ENCODE measurements at places on chromosomes 1 and 21. TPM values are rescaled to one million over a fixed set of nuclear protein-coding genes. Genes with fewer than 3 reads are reported as not detected.

DNA sequence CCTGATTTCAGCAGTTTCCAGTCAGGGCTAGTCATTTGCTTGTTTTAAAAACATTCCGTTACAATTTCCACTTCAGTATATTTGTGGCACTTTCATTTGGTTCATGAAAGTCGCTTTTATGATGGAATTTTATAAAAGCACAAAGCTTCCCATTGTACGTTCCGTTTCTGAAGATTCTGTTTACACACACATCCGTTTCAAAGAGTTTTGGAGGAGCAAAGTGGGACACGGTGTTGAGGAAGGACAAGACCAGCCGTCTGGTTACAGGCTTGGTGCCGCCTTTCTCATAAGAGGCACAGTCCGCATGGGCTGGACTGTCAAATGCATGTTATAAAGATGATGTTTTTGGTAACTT is 60.3 kb downstream of the FAAP20 start:
- peak overlapping the region; percentile 86 for H3K27ac ChIP-seq
- DNase-seq = no peak
- no peaks in the 10 kb centered on the region for H3K27me3 ChIP-seq
- H3K36me3 ChIP-seq = peaks cover 5% of the 10 kb centered on the region

TENT5C gene
- total RNA-seq = 3.5 TPM

DNA sequence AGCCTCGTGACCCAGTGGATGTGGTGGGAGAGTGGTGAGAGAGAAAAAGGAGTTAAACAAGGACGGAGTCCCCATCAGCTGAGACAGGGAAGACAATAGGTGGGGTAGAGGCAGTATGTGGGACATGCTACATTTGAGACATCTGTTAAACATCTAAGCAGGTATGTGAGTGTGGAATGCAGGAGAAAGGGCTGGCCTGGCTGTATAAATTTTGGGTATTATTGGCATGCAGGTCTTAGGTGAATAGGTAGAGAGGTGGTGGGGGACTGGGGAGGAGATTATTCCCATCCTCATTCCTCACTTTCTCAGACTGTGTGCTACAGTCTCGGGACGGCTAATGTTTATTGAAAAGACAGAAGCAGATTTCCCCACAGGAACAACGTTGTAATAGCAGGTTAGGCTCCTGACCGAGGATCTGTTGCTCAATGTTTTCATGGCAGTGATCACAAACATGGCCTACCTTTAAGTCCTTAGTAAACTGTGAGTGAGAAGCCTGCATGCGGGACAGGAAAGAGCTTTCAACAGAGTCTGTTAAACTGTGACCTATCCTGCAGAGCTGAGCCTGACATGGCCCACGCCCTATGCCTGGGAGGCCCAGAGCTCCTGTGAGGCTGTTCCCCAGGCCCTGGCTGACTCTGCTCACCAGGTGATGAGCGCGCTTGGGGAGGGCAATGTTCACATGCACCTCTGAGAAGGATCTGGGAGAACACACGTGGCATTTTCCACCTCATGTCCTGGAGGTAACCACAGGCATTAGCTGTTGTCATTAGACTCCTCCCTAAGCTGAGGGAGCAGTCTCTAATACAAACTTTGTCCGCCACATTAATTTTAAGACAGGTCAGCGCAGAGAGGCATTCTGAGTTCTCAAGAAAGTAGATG is 16.5 kb downstream of the VSIG8 start:
- DNase-seq = no peak
- H3K4me3 ChIP-seq = no peak overlapping the region
- H3K27me3 ChIP-seq = no peaks in the 10 kb centered on the region

IVL gene
- 213 TPM for total RNA-seq

GRCh38 chr1:33465316-33465715 is 7.1 kb upstream of the ZSCAN20 start:
- no peak for DNase-seq
- peaks cover 3% of the 10 kb centered on the region for H3K4me1 ChIP-seq
- H3K36me3 ChIP-seq = no peaks in the 10 kb centered on the region
- no peak overlapping the region for H3K4me3 ChIP-seq
- no peak overlapping the region for H3K27ac ChIP-seq

ANGPTL3 gene
- not detected for total RNA-seq

- DNase-seq = no peak
- H3K27me3 ChIP-seq = no peaks in the 10 kb centered on the region
- H3K4me3 ChIP-seq = no peak overlapping the region
- peaks cover 3% of the 10 kb centered on the region for H3K4me1 ChIP-seq
- no peak overlapping the region for H3K27ac ChIP-seq
- peaks cover 37% of the 10 kb centered on the region for H3K36me3 ChIP-seq
Observed at GRCh38 chr21:31132574-31133242, 94.4 kb upstream of the KRTAP19-8 start.

- H3K27me3 ChIP-seq = peaks cover 36% of the 10 kb centered on the region
- DNase-seq = no peak
- no peak overlapping the region for H3K27ac ChIP-seq
- no peaks in the 10 kb centered on the region for H3K4me1 ChIP-seq
- no peak overlapping the region for H3K4me3 ChIP-seq
Observed at GRCh38 chr1:202263628-202264027, 70.0 kb downstream of the LGR6 start.

Measured in suprapubic skin (tissue), 4 donors.